ENCODE measurements at places on chromosomes 6 and 20.

GRCh38 chr6:148465670-148466069, 123.0 kb downstream of the SASH1 start:
- no peak for DNase-seq

- DNase-seq, result no peak
These were observed 14.1 kb upstream of the TFAP2D start for GRCh38 chr6:50699051-50699775.

- DNase-seq, result no peak
These were observed 46.4 kb downstream of the PTPRA start for GRCh38 chr20:2919518-2920245.

GRCh38 chr6:66376001-66376400, 669.0 kb upstream of the EYS start:
- DNase-seq, result no peak

- no peak for DNase-seq
These were observed at the start of gene STX11 for GRCh38 chr6:144149894-144150709. Gene STX11 (plus strand): TSS chr6:144150517. CDS start chr6:144186628, 36,111 bp downstream.

DNA sequence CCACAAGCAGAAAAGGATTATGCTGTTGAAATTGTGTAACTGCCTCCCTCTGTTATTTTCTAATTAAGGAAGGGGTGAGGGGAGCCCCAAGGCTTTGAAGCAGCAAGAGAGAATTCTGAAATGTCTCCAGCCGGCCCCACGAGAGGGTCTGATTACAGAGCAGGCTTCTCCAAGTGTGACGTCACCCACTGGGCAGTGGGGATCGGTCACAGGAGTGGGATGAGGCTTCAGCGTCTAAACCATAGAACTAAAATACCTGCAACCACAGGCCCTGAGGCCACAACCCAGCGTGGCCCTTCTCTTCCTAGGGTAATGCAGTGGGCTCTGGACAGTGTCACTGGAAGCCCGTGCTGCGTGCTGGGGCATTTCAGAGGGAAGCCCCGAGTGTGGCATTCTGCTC, 38.6 kb upstream of the APCDD1L start:
- no peak for DNase-seq

DNA sequence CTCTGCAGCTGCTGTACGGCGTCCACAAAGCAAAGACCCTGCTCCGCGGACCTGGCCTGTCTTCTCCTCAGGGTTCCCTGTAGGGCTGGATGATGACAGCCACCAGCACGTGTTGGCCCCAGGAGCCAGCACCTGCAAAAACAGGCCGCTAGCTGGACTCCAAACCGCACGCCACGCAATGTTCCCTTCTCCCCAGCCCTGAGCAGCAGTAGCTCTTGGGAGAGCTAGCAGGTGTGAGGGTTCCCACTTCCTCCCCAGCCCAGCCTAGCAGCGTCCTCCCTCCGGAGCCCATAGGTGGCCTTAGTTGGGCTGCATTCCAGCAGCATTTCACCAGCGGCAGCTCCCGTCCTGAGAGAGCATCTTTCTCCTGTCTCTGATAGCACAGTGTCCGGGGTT, 42.3 kb downstream of the DACT2 start:
- no peak for DNase-seq

- no peak for DNase-seq
These were observed 16.6 kb downstream of the DNAAF9 start for GRCh38 chr20:3390759-3391425.

- DNase-seq, result no peak
These were observed 24.7 kb upstream of the GFOD1 start for GRCh38 chr6:13511913-13512717.

DNA sequence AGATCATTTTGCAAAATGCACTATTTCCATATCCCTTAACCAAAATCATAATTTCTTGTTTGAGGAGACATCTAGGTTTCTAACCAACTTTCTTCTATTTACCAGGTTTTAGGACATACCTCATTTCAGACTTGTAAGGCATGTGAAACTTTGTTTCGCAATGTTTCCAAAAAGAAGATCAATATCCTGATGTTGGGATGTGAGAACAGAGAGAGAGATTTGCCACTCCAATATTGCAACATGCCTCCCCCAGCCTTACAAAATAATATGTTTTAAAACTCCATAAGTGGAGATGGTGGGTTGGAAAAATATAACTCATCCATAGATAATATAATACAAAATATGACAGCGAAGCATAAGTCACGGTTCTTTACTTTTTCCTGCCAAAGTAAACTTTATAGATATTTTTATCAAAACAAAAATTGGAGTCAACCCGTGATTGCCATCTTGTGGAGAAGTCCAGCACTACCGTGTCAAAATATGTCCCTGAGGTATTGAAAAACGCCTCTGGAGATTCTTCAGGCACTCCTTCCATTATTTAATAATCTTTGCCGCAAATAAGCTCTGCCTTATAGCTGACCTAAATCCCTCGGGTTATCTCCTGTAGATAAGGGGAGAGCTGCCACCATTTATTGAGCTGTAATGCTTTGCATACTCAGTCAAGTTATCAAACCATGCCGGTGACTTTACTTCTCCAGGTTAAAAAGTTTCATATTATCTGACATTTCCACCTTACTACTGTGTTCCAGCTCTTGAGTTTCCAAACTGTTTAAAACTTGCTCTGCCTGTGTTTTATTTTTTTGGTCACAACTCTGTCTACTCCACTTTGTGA, 534.2 kb downstream of the HACE1 start:
- peak; percentile 13 for DNase-seq

All from NCI-H1694 treated with DMSO at 0.1 percent for 48 hours (cell line).